ENCODE measurements at places on chromosomes 2 and 18.

GRCh38 chr2:227577555-227577954 lies 21.1 kb upstream of the SCYGR2 start:
- no peak for DNase-seq

DNA sequence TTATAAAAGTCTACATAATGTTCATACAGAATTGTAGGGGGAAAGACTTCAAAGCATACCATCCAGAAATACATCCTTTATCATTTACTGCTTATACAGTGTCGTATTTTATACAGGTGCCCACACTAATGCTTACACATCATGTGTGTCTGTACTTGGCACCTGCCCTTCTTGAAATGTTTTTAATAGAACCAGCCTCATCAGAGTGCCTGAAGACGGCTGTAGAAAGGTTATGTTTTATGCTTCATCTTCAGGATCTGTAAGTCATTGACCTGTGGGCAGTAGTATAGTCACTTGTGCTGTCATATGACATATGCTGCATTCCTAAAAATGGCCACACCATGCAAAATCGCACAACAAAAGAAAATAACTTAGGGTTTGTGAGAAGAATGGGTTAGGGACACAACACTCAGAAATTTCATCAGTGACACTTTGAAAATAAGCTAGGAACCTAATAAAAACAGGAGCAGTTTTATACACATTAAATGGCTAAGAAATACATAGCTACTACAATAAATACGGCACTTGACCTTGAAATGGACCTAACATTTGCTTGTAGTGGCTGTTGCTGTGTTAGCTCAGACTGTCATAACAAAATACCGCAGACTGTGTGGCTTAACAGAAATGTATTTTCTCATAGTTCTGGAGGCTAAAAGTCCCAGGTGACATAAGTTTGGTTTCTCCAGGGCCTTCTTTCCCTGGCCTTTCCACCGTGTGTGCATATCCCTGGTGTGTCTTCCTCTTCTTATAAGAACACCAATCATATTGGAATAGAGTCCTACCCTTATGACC lies 112.6 kb downstream of the CERS6 start:
- no peak for DNase-seq

GRCh38 chr2:46096260-46096659 lies 200.9 kb upstream of the EPAS1 start:
- DNase-seq: no peak

DNA sequence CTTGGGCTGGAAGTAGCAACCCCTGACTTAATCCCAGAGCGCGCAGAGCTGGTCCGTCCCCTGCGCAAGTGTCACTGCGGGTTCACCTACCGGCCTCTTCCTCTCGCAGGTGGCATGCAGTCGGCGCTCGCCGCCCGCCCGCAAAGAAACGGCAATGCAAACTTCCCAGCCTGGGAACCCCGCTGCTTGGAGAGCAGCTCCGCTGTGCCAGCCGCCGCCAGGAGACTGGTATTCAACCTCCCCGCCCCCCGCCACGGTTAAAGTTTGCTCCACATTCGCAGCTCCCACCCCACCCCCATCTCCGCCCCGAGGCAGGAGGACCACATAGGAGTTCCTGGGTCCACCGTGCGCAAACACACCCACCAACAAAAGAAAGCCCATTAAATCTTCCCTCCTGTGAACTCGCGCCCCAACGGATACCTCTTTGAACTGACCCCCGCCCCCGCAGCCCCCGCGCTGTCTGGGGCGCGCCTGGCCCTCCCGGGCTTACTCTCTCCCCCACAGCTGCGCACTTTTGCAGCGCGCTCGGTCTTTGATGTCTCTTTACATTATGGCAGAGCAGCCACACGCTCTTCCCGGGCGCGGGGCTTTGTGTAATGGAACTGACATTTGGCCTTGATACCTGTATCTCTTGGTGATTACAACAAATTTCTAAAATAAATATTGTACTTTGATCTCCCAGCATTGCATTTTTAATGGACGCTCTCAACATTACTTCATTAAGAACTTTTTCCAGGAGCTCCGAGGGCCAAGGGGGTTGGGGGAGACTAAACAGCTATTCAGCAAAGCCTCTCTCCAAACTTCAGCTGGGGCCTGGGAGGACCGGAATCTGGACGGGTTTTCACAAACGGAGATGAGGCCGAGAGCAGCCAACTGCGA lies 3.1 kb upstream of the SP5 start:
- no peak for DNase-seq

GRCh38 chr2:26430826-26431225 lies 29.1 kb downstream of the DRC1 start:
- no peak for DNase-seq

DNA sequence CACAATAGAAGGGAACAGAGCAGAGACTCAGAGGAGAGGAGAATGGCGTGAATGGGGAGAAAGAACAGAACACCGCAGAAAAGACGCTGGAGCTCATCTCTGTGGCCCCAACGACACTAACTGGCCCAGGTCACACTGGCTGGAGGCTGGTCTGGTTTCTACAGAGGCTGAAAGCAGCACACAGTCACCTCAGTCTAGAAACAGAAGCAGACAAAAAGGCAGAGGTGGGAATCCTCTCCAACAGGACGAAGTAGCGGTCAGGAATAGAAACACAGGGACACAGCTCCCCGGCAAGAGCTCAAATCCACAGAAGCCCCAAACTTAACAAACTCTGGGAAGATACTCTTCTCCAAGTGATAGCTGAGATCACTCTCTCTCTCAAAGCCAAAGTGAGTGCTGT lies 9.2 kb downstream of the SLC66A2 start:
- DNase-seq: no peak

DNA sequence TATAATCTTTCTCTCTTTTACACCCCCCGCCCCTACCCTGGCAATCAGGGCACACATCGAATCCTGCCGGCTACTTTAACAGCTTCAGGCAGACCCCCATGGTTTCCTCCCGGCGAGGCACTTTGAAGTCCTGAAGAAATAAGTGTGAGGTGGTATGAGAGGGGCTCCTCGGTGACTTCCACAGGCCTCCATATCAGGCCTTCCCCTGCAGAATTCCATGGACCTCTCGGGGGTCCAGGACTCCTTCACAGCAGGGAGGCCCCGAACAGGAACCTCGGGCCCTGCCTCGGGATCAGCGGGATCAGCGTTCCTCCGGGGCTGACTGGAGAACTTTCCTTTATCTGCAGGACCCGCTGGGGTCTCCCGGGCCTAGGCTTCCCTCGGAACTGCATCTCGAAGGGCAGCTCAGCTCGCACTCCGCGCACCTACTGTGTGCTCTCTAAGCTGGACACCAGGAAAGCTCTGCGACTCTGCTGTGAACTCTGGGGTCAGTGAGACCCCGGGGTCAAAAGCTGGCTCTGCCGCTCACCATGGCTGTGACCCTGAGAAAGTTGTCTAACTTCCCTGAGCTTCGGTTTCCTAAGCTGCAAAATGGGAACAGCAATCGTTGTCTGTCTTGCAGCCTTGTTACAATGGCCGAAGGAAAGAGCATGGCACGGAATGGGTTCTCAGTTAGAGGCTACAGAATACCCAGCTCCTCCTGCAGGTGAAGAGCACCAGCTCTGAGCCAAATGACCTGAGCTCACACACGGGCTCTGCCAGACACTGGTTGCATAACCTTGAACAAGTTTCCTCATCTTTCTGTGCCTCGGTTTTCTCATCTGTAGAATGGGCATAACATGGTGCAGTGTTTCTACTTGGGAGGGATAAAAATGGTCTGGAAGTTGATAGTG lies 97.4 kb upstream of the ID2 start:
- no peak for DNase-seq

DNA sequence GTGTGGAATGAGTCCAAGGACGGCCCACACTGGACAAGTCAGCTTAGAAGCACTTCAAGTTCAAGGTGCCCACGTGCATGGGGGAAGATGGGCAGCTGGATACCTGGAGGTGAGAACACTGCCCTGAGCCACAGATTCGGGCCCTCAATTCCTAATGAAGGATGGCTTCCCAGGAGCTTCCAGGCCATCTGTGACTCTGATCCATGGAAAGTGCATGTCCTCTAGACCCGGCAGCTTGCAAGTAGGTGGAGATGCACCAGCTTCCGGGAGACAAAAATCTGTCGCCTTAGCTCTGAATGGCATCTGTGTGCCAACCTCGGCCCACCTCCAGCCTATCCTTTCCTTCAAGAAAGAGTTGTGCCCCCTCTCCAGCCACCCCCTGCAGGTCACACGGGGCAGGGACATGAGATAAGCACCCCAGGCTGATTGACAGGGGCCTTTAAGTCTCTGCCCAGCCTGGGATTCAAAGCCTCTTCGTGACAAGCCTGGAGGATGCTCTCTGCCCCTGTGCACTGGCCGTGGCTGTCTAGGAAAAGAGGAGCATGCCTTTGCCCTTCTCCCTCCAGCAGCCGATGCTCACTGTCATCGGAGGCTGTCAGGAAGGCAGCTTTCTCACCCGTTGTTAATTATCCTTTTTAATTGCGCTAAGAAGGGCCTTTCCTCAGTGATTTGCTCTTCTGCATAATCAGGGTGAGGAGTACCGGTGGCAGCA lies 65.5 kb downstream of the BIN1 start:
- peak; percentile 33 for DNase-seq

- DNase-seq: no peak
Observed at GRCh38 chr2:101879466-101879865, 112.3 kb upstream of the IL1R2 start.

GRCh38 chr18:58382446-58382845 lies 246.4 kb downstream of the ALPK2 start:
- DNase-seq: no peak

DNA sequence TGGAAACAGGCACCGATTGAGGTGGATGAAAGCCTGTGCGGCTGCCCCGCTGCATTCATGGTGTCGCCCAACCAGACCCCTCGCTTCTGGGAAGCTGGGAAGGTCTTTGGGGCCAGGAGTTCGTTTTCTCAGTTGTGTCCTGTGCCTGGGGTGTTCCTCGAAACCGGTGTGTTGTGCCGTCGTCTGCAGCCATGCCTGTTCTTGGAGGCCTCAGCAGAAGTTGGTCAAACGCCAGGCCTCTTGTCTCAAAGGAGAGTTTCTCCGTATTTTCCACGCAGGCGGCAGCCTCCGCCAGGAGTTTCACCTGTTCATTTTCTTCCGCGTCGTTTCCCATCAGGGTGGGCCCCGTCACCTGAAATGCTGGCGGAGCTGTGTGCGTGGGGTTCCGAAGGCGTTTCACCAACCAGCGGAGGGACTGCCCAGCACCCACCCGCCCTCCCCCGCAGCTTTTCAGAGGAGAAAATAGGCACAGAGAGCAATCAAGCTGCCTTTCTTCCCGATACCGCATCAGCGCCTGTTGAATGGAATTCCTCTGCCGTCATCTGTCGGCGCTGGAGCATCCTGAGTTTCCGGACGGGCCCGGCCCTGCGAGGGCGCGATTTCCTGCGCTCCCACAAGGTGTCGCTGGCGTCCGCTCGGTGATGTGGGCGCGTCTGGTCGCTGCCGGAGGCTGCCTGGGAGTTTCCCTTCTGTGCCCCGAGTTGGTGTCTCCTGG lies 17.0 kb upstream of the NFATC1 start:
- DNase-seq: peak; percentile 91

DNA sequence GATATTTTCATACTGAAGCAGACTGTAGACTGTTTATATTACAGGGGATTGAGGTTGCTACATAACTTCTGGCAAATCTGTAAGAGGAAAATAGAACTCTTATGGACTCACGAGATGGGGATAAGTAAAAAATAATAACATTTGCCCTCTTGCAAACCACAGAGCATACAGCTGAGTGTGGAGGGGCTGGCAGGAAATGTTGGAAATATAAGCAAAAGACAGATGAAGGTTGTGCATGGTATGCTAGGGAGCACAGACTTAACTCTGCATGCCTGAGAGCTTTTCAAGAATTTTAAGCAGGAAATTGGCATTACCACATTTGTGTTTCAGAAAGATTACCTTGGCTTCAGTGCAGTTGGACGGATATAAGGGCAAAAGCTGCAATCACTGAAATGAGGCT lies 411.1 kb downstream of the RAD51AP2 start:
- no peak for DNase-seq

DNA sequence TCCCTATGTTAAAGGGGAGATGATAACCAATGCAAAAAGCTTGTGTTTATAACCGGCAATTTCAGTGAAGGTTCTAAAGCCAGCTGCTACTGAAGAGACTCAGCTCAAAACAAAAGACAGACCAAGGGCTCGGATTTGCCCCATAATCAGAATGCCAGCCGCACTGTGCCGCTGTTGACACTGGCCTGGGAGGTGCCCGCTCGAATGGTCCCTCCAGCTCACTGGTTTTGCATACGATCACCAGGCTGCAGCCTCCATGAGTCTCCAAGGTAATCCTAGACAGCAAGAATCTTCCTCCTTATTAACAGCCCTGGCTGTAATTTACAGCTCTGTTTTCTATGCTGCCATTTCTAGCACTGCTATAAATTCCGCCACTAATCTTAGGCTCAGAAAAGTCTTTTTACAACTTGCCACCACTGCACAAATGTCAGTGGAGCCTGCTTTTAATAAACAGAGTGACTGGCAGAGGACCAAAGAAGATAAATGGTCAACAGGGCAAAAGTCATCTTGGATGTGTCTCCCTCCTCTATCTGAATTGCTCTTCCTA lies 155.7 kb upstream of the SH3BP4 start:
- no peak for DNase-seq

DNA sequence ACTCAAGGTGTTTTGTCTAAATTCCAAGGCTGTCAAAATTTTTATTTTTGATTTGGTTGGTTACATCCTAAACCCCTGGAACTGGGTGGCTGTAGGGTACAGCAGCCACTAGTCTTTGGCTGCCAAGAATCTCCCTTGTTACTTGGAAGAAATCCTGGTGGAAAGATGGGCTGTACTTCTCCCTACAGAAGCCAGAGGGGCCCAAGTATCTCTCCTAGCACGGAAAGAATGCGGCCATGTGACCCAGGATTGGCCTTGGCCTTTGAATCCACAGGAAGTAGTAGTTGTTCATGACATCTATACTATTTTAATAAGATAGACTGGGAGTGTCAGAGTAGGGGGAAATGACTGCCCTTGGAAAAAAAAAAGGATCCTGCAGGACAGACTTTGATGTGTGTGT lies 54.4 kb upstream of the MYO3B start:
- no peak for DNase-seq

DNA sequence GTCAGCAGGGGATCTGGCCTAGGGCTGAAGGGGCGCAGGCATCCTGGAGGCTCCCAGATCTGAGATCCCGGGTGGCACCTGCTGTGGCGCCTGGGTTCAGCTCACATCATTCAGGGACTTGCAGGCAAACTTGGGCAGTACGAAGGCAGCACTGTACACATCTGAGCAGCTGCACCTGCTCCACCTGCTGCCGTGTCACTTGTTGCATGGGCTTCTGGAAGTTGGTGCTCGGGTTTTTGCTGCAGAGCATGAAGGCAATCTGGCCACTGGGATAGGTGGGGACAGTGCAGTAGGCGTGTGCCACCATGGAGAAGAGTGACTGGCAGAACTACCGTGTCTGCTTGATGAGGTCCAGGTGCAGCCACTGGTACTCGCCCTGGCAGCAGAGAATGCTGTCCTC lies 48.6 kb downstream of the UGGT1 start:
- no peak for DNase-seq

DNA sequence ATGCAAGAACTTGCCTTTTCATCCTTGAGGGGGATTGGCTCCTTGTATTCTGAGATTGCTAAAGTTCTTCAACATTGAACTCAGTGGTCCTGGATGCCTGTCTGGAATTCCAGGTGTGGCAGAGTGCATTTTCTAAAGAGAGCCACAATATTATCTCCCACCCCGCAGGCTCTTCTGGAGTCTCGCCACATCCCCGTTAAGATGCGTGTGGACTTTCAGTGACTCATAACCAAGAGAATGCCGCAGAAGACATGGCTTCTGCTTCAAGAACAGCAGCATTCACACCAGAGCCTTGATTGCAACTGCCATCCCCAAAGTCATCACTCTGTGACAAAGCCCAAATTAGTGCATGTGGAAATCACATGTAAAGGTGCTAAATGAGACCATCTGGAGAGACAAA lies 142.7 kb downstream of the CDH20 start:
- no peak for DNase-seq

Measured in right forelimb (tissue), 1 donor.